ENCODE measurements at places on chromosomes 12 and 14. TPM values are rescaled to one million over a fixed set of nuclear protein-coding genes. Genes with fewer than 3 reads are reported as not detected.
A peak's percentile ranks its signal among the peaks of the same experiment; 100 is the strongest.

DNA sequence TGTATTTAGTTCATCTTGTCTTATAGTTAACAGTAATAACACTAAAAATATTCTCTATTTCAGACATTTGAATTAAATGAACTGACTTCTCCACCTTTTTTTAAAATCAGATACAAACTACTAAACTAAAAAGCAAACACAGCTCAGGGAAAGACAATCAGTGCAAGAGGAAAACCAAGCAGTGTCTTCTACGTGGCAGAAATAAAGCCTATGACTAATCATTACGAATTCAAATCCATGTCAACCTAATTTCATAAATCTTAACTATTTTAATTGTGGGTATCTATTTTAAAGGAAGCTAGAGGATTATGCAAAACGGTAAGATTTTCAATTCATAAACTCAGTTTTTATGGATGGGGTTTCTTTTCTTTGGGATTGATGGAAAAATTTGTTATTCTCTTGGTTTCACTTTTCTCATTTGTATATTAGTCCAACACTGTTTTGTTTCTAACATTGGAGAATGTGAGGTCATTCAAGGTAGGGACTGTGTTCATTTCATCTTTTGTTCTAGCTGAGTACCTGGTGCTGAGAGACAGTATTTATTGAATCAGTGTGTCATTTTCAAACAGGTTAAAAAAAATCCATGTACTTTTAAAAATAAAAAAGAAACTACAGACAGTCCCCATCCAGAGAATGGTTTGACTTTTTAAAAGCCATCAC lies 12.8 kb upstream of the PALS1 start:
- no peak for DNase-seq
- peaks cover under 1% of the 10 kb centered on the region for H3K27me3 ChIP-seq
- no peak overlapping the region for H3K27ac ChIP-seq
- H3K36me3 ChIP-seq, result no peaks in the 10 kb centered on the region
- H3K4me3 ChIP-seq, result no peak overlapping the region

Gene ZNF891
- 0.75 TPM for polyA plus RNA-seq

GRCh38 chr14:104550340-104550860 lies 29.2 kb upstream of the C14orf180 start:
- H3K4me3 ChIP-seq, result no peak overlapping the region
- no peaks in the 10 kb centered on the region for H3K27me3 ChIP-seq
- H3K36me3 ChIP-seq, result no peaks in the 10 kb centered on the region
- no peaks in the 10 kb centered on the region for H3K4me1 ChIP-seq
- DNase-seq, result no peak

DNA sequence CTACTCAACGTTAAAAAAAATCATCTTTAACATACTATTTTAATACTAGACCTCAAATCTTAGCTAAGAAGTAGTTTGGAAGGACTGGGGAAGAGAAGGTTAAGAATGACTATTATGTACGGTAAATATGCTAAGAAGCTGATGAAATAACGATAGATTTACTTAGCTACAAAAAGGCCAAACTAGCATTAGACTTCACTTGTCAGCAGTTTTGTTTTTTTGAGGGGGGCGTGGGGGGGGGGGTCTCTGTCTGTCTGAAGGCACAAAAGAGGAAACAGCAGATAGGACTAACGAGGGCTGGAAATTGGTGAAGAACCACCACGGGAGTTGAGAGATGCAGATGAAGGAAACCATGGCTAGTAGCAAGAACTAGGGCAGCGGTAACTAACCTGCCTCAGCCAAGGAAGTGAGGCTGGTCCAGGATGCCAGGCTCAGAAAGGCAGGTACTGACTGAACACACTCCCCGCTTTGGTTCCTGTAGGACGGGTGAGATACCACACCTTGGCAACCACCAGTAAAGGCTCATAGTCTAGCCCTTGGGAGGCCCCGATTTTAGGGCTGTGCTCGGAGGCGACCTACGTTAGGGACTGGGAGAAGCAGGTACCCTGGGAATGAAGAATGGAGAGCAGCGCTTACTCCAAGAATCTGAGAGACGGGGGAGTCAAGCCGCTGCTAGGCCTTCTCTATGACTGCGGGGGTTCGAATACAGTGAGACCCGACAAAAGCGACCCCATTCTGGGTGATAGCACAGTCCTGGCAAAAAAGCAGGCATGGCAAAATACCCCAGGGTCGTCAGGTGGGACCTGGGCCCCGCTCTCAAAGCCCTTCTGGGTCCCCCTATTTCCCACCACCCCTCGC lies 675 bp downstream of the NEDD8 start:
- H3K4me1 ChIP-seq, result peaks cover 29% of the 10 kb centered on the region
- DNase-seq, result peak; percentile 60
- peak overlapping the region; percentile 91 for H3K27ac ChIP-seq
- peak overlapping the region; percentile 94 for H3K4me3 ChIP-seq
- H3K27me3 ChIP-seq, result no peaks in the 10 kb centered on the region

DNA sequence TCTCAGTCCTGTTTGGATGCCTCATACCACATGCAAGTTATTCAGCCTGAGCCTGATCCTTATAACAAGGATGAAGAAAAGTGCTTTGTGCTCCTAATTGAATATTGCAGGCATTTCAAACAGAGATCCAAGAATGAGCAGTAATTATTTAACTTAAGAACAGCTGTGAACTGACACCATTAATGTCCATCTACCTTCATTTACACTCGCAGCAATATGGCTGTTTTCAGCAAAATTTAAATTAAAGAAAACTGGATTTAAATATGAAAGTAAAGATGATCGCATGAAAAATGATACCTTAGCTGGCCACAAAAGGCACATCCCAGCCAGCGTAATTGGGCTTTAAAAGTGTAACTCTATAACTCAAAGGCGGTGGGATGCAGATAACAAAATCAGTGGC lies 466.3 kb downstream of the GALC start:
- no peaks in the 10 kb centered on the region for H3K27me3 ChIP-seq
- no peak overlapping the region for H3K4me3 ChIP-seq
- no peak overlapping the region for H3K27ac ChIP-seq
- DNase-seq, result no peak

DNA sequence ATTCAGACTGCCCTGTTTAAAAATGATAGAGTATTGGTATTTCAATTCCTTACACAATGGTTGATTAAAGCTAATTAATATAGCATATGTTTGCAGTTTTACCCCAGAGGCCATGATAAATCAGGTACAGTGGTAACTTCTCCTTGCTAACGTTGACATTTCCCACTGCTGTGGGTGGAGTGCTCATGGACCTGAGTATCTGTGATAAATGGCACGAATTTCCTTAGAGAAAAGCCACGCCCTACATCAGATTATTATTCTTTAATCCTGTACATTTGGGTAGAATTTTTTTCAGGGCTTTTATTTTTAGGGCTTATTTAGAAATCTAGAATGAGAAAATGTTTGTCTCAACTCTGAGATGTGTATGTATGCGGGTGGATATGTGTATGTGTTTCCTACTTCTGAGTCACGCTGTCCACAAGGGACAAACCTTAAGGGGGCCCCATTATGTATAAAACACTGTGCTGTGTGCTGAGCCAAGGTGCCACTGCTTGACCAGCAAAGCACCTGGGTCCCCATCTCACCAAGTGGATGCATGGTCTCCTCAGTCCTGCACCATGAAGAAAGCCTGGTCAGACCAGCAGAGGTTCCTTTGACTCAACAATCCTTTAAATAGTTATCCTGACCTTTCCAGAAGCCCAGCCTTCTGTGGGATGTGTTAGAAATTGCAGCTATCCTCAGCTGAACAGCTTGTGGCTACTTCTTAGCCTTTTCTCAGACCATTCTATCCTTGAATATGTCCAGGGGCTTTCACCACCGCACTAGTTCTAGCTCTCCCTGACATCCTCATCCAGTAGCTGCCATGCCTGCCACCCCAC lies 57.9 kb upstream of the STK38L start:
- no peak overlapping the region for H3K27ac ChIP-seq
- peaks cover 5% of the 10 kb centered on the region for H3K4me1 ChIP-seq

- peak; percentile 87 for DNase-seq
- H3K4me1 ChIP-seq, result peaks cover 8% of the 10 kb centered on the region
- peak overlapping the region; percentile 96 for H3K4me3 ChIP-seq
- no peaks in the 10 kb centered on the region for H3K27me3 ChIP-seq
Measured at GRCh38 chr12:47307680-47308399, 228.1 kb upstream of the AMIGO2 start.

- H3K27ac ChIP-seq, result no peak overlapping the region
- peaks cover 2% of the 10 kb centered on the region for H3K27me3 ChIP-seq
- no peaks in the 10 kb centered on the region for H3K36me3 ChIP-seq
- no peak overlapping the region for H3K4me3 ChIP-seq
Measured at GRCh38 chr12:23221066-23221465, 596.1 kb downstream of the ETNK1 start.

DNA sequence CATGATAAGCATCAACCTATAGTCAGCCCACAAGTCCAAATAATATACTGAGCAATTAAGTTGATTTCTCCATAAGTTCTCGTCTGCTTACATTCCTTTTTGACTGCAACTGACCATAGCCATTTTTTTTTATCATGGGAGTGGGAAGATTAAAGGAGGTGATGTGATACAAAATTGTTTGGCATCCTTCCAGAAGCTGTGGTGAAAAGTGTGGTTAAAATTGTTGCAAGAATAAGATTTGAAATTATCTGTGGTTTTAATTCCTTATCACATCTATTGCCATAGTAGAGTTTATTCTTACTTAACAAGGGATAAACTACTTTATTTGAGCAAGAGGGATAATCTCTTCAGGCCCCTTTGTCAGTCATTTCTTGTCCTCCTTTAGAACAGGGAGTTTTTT lies 50.7 kb downstream of the LIN52 start:
- no peaks in the 10 kb centered on the region for H3K27me3 ChIP-seq
- DNase-seq, result no peak
- peaks cover 9% of the 10 kb centered on the region for H3K4me1 ChIP-seq
- H3K36me3 ChIP-seq, result no peaks in the 10 kb centered on the region
- H3K4me3 ChIP-seq, result no peak overlapping the region
- H3K27ac ChIP-seq, result no peak overlapping the region

DNA sequence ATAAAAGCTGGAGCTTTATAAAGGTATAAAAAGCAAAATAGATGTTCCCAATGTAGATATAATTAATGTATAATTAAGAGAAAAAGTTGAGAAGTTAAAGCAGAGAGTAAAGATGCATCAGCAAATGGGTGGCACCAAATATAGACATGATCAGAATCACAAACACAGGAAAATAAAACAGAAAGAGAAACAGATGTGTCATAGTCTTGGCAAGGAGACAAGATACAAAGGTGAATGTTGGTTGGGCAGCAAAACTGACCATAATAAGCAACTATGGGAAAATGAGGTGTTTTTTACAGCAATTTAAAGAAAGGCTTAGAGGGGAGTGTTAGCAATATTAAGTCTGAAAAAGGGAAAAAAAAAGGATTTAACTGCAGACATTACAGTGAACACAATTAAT lies 135.4 kb upstream of the CLEC14A start:
- no peak overlapping the region for H3K4me3 ChIP-seq
- no peak overlapping the region for H3K27ac ChIP-seq

DNA sequence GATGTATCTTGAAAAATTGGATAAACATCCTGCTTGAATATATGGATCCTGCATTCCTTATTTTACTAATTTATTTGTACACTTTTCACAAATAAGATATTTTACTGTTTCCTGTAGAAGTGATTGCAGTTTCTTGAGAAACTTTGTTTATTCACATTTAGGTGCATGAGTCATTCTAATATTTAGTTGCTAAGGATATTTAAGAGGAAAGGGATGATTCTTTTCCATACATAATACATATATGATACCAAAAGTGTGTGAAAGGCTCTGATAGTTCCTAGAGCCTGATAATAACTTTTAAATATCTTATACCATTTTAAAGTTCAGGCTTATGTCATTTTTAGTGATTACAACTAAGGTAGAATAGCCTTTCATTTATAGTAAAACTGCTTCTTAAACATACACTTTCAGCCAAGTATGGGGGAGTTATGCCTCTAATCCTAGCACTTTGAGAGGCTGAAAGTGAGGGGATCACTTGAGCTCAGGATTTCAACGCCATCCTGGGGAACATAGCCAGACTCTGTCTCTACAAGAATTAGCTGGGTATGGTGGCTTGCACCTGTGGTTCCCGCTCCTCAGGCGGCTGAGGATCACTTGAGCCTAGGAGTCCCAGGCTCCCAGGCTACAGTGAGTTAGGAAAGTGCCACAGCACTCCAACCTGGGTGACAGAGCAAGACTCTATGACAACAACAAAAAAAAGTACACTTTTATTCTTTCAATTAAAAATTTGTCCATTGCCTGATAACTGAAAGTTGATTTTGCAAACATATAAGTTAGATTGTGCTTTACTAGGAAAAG lies 262.6 kb upstream of the LRIG3 start:
- no peak for DNase-seq
- H3K27me3 ChIP-seq, result no peaks in the 10 kb centered on the region
- H3K4me3 ChIP-seq, result no peak overlapping the region
- no peaks in the 10 kb centered on the region for H3K36me3 ChIP-seq

GRCh38 chr14:98138666-98139065 lies 1133.3 kb downstream of the BCL11B start:
- no peaks in the 10 kb centered on the region for H3K27me3 ChIP-seq
- H3K36me3 ChIP-seq, result no peaks in the 10 kb centered on the region
- peak; percentile 81 for DNase-seq
- peak overlapping the region; percentile 64 for H3K27ac ChIP-seq
- peak overlapping the region; percentile 63 for H3K4me3 ChIP-seq
- H3K4me1 ChIP-seq, result peaks cover 70% of the 10 kb centered on the region

- H3K4me1 ChIP-seq, result no peaks in the 10 kb centered on the region
- H3K36me3 ChIP-seq, result no peaks in the 10 kb centered on the region
- no peaks in the 10 kb centered on the region for H3K27me3 ChIP-seq
- no peak overlapping the region for H3K27ac ChIP-seq
- DNase-seq, result no peak
- no peak overlapping the region for H3K4me3 ChIP-seq
Measured at GRCh38 chr14:101241807-101242278, 319.5 kb upstream of the DIO3 start.

Gene CLEC1A
- polyA plus RNA-seq, result not detected

- H3K27ac ChIP-seq, result no peak within 1 kb of the TSS
- H3K4me1 ChIP-seq, result peaks cover 10% of the 10 kb centered on the region
- H3K4me3 ChIP-seq, result no peak within 1 kb of the TSS
Measured at GRCh38 chr14:36519431-36520321, at the start of gene NKX2-1. Gene NKX2-1 (minus strand): TSS chr14:36520232. CDS start chr14:36520129, 103 bp downstream.

DNA sequence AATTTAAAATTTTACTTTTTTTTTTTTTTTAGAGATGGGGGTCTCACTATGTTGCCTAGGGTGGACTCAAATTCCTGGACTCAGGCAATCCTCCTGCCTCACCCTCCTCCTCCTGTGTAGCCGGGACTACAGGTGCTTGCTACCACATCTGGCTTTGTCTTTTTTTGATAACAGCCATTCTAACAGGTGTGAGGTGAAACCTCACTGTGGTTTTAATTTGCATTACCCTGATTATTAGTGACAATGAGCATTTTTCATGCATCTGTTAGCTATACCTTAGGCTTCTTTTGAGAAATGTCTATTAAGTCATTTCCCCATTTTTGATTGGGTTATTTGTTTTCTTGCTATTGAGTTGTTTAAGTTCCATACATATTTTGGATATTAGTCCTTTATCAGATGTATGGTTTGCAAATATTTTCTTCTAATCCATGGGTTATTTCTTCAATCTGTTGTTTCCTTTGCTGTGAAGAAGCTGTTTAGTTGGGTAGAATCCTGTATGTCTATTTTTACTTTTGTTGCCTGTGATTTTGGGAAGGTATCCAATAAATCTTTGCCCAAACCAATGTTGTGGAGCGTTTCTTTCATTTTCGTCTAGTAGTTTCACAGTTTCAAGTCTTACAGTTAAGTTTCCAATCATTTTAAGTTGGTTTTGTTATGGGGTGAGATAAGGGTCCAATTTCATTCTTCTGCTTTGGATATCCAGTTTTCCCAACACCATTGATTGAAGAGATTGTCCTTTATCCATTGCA lies 86.1 kb downstream of the MYF5 start:
- no peaks in the 10 kb centered on the region for H3K36me3 ChIP-seq
- no peak for DNase-seq
- no peaks in the 10 kb centered on the region for H3K4me1 ChIP-seq
- H3K4me3 ChIP-seq, result no peak overlapping the region
- H3K27ac ChIP-seq, result no peak overlapping the region
